ENCODE measurements at places on chromosomes 11 and 22. TPM values are rescaled to one million over a fixed set of nuclear protein-coding genes. Genes with fewer than 3 reads are reported as not detected.

GRCh38 chr11:8080069-8080670 lies 841 bp upstream of the TUB start:
- no peak for DNase-seq

DNA sequence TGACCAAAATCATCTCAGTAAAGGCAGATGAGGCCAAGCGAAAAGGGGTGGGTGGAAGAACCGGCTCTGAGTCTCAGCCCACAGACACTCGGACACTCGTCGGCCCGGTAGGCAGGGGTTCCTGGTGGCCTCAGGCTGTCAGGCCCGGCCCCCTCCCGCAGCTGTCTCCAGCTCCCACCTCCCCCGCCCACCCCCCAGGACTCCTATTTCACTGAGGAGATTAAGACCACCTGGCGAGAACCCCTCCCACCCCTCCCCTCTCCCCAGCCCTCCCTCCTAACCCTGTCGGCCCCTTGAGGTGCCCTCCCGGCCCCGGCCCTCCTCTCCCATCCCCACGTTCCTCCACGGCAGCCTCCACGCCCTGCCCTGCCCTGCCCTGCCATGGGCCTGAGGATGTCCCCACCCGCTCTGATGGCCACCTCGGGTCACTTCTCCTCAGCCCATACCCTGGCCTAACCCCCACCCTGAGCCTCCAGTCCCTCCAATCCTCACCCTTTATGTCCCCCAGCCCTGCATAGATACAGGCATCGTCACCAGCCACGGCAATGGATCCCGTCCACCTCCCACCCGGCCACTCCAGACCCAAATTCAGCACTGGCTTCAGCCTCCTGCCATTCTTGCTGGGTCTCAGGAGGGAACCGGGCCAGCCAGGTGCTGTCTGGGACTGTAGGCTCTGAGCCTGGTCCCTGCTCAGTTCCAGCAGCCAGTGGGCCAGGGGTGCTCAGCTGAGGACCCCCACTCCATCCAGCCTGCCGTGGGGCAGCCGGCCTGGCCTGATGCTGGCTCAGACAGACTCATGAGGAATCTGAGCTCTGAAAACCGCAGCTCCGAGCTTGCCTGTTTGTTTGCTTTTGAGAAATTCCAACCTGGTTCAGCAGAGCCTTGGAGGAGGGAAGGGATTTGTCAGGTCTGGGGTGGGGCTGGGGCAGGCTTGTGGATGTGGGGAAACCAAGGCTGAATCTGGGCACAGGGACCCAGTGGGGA lies 9.8 kb upstream of the TBX1 start:
- no peak for DNase-seq

DNA sequence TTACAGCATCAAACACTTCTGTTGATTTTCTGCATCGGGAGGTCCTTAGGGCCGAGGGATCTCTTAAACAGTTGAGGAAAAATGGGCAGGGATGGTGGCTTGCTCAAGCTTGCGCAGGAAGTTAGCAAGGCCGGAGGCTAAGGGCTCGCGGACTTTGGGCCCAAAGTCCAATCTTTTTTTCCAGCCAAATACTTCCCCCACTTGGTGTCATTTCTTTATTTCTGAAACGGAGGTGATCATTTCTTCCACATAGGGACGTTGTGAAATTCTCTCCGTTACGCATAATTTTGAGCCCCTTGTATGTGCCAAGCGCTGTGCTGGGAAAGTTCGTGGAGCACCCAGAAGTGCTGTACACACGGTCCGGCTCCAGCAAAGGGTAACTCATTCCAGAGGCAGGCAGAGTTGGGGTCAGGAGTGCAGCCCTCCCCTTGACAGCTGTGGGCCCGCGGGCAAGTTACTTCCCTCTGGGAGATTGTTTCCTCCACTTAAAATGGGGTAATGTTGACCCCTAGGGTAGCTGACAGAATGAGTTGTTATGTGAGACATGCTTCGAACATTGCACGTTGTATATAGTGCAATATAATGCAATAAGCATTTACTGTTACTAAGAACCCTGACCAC lies 809 bp downstream of the MIEF1 start:
- no peak for DNase-seq

GRCh38 chr22:42983470-42983869 lies 31.5 kb downstream of the PACSIN2 start:
- DNase-seq: no peak

- DNase-seq: no peak
Measured at GRCh38 chr11:121246021-121246768, 46.4 kb upstream of the SC5D start.

GRCh38 chr11:128603752-128604414 lies 16.5 kb upstream of the ETS1 start:
- no peak for DNase-seq

DNA sequence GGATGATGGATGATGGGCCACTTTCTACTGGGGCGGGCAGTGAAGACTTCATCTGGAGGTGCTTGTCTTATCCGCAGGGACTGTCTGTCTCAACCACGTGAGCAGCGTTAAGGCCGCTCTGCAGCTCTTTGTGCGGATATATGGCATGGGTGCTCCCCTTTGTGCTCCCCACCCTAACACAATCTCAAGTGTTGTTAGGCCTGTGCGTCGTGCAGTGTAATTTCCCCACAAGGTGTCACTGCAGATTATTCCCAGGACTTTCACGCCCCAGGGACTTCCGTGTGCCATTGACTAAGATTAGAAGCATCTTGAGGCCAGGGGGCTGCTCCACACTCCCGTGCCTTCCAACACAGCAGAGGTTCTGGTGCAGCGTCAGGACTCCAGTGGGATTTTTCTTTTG lies 65.3 kb downstream of the TBC1D22A start:
- DNase-seq: no peak

- no peak for DNase-seq
Measured at GRCh38 chr22:45512363-45512762, 9.7 kb downstream of the FBLN1 start.

GRCh38 chr11:85379066-85379465 lies 248.1 kb downstream of the DLG2 start:
- no peak for DNase-seq

GRCh38 chr22:36415415-36416168 lies 27.8 kb upstream of the MYH9 start:
- no peak for DNase-seq

DNA sequence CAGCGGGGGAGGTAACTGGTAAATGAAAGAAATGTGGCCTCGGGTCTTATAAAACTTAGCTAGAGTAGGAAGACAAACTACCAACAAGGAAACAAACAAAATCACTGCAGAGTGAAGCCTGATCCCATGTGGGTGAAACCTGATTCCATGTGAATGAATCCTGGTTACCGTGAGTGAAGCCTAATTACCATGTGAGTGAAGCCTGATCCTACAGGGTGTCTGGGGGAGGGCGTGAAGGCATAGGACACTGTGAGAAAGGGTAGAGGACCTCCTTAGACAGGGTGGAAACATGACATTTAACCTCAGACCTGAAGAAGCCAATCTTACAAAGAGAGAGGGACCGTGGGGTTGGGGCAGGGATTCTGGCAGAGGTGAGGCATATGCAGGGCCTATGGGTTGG lies 106.2 kb upstream of the USP47 start:
- peak; percentile 52 for DNase-seq

DNA sequence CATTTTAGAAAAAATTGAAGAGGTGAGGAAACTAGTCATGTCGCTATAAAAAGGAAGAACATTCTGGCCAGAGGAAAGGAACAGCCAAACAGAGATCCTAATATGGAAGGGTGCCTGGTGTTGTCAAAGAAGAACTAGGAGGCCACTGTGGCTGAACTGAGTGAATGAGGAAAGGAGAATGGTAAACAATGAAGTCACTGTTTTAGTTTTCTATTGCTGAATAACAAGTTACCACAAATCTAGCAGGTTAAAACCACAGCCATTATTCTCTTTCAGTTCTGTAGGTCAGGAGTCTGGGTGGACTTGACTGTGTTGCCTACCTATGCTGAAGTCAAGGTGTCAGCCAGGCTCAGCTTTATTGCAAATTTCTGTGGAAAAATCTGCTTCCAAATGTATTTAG lies 549.3 kb upstream of the CCDC90B start:
- no peak for DNase-seq

DNA sequence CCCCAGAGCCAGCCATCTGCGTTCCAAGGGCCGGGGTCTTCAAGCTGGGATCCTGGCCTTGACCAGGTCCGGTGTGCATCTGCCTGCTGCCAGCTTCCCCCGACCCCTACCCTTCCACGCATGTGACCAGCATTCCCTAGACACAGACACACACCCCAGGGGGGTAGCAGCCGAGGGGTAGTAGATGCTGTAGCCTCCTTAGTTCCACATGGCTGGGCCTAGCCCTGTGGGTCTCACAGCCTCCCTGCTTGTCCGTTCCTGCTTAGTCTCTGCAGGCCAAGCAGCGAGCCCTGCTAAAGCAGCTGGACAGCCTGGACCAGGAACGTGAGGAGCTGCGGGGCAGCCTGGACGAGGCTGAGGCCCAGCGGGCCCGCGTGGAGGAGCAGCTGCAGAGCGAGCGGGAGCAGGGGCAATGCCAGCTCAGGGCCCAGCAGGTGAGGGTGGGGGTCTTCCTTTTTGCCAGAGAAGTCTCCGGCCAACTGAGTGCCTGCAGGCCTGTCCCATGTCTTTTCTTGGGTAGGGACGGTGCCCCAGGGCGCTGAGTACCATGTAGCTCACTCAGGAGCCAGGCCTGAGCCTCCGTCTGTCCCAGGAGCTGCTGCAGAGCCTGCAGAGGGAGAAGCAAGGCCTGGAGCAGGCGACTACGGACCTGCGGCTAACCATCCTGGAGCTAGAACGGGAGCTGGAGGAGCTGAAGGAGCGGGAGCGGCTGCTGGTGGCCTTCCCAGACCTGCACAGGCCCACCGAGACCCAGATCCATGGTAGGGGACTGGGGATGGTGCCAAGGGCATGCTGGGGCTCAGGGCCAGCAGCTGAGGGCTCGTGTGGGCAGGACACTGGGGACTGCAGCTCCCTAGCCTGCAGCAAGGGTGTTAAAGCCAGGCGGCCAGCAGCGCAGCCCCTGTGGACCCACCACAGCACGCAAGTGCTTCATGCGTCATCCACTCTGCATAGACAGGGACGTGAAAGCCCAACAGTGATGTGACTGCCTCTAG lies 13.6 kb downstream of the RNF215 start:
- no peak for DNase-seq

DNA sequence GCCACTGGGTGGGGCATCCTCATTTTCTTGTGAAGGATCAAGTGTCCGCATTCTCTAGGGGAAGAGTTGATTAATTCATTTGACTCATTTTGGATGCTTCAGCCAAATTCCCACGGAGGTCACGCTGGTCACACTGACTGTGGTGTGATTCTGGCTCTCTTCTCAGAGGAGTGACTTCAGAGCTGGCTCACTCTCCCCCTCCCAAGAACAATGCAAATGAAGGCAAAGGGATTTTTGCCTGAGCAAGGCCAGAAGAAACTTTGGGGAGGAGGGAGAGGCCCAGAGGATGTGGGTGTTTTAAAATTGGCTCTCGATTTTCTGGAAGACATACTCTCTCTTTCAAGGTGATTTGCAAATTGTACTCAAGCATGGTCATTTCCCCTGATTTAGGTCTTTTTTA lies 51.1 kb upstream of the LMO2 start:
- DNase-seq: no peak

GRCh38 chr11:126927623-126928022 lies 72.9 kb downstream of the KIRREL3 start:
- DNase-seq: no peak

- no peak for DNase-seq
Measured at GRCh38 chr11:70491696-70492472, 93.6 kb downstream of the CTTN start.

GRCh38 chr11:9038541-9038940 lies 34.7 kb upstream of the NRIP3 start:
- no peak for DNase-seq

DNA sequence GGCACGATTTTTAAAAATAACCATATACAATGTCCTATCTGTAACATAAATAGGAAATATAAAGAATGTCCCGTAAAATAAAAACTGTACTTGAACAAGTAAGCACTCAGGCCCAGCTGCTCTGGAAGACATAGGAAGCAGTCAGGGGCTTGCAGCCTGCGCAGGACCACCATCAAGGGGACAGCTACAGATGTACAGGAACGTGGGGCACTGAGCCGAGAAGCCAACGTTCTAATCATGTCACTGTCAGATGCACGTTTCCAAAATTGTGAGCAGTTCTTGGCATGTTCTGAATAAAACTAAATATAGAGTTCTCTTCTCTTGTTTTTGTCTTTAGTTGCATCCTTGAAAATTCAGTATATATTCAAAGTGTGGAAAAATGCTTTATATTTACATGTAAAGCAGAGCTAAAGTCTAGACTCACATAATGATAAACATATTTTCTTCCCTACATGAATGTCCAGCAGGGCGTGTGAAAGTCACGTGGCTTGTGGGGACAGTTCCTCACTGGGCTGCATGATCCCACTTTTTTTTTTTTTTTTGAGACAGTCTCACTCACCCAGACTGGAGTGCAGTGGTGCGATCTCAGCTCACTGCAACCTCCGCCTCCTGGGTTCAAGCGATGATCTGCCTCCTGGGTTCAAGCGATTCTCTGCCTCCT lies 28.4 kb upstream of the TSPAN18 start:
- no peak for DNase-seq

DNA sequence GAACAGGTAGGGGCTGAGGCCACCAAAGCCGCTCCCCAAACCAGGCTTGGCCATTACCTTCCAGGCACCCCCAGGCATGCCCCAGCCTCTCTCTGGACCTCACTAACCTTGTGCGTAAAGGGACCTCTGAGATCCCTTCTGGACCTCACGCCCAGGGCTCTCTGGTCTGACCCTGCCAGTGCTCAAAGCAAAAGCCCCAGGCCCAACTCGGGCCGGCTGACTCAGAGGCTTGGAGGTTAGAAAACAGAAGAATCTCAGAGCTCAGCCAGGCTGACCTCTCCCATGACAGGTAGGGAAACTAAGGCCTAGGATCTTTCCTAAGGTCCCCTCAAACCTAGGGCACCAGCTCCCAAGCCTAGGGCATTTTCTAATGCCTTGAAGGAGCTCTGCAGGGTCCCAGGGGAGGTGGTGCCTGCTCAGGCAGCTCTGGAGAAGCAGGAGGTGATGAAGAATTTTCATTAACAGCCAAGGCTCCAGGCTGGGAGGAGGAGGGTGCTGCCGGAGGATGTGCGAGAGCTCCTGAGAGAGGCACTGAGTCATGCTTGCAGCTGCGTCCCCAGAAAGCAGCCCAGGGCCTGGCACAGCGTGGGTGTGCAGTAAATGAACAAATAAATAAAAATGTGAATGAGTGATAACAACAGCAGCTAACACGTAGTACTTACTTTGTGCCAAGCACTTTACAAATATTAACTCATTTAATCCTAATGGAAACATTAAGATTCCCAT lies 25.6 kb downstream of the ARRB1 start:
- DNase-seq: no peak

- no peak for DNase-seq
Measured at GRCh38 chr22:32994898-32995297, 63.3 kb downstream of the SYN3 start.

Gene PDGFD
- polyA plus RNA-seq: 21.6 TPM

Gene C22orf42
- polyA plus RNA-seq: not detected

Gene KCTD21
- polyA plus RNA-seq: 9.8 TPM

Gene DLAT
- polyA plus RNA-seq: 45.8 TPM

Gene EHD1
- polyA plus RNA-seq: 73.4 TPM

Gene OR8D4
- not detected for polyA plus RNA-seq

Gene PAMR1
- polyA plus RNA-seq: 9.4 TPM

Gene TCN1
- 0.34 TPM for polyA plus RNA-seq

Gene EFCAB6
- 5.8 TPM for polyA plus RNA-seq

Gene DESI1
- 34.8 TPM for polyA plus RNA-seq

Gene FXYD6
- polyA plus RNA-seq: 111 TPM

Gene MMP12
- 4.7 TPM for polyA plus RNA-seq

Gene C22orf15
- 2.2 TPM for polyA plus RNA-seq

Gene MAP4K2
- 27.6 TPM for polyA plus RNA-seq

Gene CBLIF
- polyA plus RNA-seq: 0.35 TPM

Gene RBFOX2
- polyA plus RNA-seq: 126 TPM

Gene CFL1
- 787 TPM for polyA plus RNA-seq
